Dermis microvascular lymphatic vessel endothelial cell (primary cell): ENCODE measurements at places on chromosomes 2 and 18. TPM values are rescaled to one million over a fixed set of nuclear protein-coding genes. Genes with fewer than 3 reads are reported as not detected.

DNA sequence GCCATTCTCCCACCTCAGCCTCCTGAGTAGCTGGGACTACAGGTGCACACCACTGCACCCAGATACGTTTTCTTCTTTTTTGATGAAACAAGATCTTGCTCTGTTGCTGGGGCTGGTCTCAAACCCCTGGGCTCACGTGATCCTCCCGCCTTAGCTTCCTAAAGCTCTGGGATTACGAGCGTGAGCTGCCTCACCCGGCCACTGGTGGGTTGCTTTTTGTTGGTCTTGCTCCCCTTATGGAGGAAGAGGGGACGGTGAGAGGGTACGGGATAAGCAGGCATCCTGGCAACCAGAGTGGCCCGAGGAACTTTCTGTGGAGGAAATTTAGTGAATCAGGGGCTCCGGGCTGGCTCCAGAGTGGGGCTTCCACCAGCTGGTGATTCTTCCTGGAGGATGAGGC lies 222.3 kb downstream of the HDAC4 start:
- no peak for DNase-seq

GRCh38 chr18:3466872-3467271 lies 16.9 kb downstream of the TGIF1 start:
- DNase-seq, result no peak

- no peak for DNase-seq
These were observed 25.6 kb upstream of the EFEMP1 start for GRCh38 chr2:55949211-55949610.

DNA sequence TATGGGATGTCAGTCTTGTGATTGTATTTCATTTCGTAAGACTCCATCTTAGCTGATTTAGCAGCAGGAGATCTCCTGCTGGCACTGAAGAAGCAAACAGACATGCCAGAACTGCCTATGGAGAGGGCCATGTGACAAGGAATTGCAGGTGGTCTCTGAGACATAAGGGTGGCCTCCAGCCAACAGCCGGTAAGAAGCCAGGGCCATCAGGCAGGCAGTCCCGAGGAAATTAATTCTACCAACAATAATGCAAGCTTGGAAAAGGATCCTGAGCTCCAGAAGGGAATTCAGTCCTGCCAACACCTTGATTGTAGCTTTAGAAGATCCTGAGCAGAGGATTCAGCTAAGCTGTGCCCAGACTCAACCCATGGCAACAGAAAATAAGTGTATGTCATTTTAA lies 87.1 kb upstream of the DNAJC10 start:
- DNase-seq, result no peak

- no peak for DNase-seq
These were observed 23.2 kb upstream of the CNTNAP5 start for GRCh38 chr2:124001696-124002430.

GRCh38 chr2:6421888-6422287 lies 443.8 kb downstream of the CMPK2 start:
- DNase-seq, result no peak

- DNase-seq, result no peak
These were observed 39.4 kb downstream of the SPRED2 start for GRCh38 chr2:65393046-65393445.

GRCh38 chr18:55163550-55163949 lies 204.3 kb upstream of the CCDC68 start:
- no peak for DNase-seq

GAL3ST2 gene
- not detected in 2 replicates for total RNA-seq

NXPH2 gene
- total RNA-seq, result not detected in 2 replicates
